Muscle of arm (tissue), 14 donors: ENCODE measurements at places on chromosomes 16 and 17. TPM values are rescaled to one million over a fixed set of nuclear protein-coding genes. Genes with fewer than 3 reads are reported as not detected.
A peak's percentile ranks its signal among the peaks of the same experiment; 100 is the strongest.

DNA sequence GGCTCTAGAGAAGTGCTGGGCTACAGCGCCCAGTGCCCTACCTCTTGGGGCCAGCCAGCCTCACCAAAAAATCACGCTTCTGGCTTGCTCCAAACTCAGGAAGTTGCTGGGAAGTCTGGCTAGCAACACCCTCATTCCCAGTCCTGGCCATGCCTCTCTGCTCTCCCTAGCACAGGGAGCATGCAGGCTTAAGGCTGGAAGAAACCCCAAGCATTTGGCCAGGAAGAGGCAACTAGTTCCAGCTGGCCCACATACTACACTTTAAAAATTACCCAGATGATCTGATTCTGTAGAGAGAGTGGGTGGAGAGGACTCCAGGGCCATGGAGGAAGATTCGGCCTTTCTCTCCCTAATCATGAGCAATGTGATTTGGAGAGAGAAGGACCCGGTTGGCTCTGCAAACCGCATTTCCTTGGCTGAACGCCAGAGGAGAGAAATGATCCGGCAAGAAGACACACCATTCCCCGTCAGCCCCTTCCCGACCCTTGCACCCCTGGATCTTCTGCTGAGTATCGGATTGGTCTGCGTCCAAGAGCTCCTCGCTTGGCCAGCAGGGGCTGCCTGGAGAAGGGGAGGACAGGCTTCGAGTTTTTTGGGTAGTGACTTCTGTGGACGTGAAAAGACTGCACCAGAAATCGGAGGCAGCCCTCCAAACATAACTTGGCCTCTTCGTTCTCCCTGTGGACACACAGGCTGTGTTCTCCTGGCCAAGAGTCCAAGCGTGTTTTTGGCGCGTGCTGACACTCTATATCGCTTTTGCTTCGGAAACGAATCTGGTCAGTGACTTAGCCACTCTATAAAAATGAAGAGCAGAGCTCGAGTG, 406.3 kb downstream of the WWOX start:
- DNase-seq = peak; percentile 96

DNA sequence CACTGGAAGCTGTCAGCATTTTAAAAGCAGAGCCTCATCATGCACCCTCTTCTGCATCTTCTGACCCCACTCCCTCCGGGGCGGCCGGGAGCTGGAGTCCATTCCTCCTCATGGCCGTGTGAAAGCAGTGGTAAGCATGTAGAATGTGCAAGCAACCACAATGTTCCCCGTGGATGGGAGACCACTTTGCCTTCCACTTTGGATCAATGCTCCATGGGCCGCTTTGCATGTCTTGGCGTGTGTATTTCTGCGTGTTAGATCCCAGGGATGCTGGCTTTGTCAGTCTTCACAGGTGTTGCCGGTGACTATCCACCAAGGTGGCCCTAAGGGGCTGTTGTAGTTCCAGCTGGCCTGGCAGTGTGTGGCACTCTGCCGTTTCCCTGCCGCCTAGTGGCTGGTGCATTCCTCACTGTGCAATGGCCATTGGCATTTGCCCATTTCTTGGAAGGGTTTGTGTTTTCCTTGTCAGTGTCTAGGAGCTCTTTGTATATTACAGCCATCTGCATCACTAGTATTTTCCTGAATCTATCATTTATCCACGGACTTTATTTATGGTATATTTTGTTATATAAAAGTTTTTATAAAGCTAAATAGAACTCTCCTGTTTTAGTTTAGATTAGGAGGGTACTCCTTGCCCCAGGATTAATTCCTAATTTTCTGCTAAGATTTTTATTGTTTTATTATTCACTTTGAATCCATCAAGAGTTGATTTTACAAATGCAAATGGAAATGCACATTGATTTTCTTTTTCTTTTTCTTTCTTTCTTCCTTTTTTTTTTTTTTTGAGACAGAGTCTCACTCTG, 5.8 kb upstream of the ALDH3A1 start:
- no peak for DNase-seq

The SMIM36 gene
- 0.15 TPM for polyA plus RNA-seq

GRCh38 chr16:50474138-50474537, 74.1 kb upstream of the NKD1 start:
- DNase-seq = no peak

The TRAPPC2L gene
- polyA plus RNA-seq = 50.1 TPM

DNA sequence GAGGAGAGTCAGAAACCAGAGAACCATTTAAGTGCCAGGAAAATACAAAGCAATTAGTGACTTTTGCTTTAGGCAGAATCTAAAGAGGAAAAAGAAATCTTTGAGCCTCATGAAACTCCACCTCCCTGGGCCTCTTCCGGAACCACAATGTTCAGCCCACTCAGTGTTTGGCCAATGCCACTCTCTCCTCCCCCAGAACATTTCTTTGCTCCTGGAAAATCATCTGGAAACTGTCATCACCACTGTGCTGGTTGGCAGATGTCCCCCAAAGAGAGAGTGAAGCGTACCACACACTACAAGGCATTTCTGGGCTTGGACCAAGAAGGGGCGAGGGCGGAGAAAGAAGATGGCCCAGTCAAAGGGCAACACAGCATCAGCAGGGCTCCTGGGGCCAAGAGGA, 7.1 kb upstream of the SOX9 start:
- DNase-seq = no peak

DNA sequence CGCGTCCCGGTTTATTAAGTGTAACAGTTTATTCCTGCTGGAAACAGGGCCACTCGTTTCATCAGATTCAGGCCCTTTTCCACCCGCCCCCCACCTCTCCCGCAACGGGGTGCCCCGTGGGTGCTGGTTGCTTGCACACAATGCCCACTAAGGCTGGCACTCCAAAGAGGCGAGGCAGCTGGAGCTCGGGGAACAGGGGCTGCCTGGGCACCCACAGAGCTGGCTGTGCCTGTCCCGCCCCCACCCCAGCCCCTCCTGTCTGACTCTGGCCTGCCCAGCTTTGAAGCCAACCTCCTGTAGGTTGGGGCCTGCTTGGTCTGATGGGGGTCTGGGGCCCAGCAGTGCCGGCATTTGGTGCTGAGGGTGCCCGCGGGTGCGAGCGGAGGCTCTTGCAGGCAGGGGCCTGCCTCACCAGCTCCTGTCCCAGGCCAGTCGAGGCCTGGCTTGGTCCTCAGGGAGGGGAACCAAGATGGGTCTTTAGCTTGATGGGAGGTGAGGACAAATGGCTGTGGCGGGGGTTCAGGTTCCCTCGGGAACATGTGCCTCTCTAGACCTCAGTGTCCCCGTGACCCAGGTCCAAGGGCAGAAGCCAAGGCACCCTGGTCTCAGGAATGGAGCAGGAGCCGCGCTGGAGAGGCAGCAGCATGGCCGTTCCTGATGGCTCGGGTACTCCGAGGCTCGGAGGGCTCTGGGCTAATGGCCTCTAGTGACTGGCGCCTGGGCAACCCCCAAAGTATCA, 20.1 kb downstream of the MYBBP1A start:
- DNase-seq = no peak

- no peak for DNase-seq
Observed at GRCh38 chr16:48053418-48053745, 102.4 kb downstream of the ABCC12 start.

The SLFN14 gene
- polyA plus RNA-seq = 0.09 TPM

DNA sequence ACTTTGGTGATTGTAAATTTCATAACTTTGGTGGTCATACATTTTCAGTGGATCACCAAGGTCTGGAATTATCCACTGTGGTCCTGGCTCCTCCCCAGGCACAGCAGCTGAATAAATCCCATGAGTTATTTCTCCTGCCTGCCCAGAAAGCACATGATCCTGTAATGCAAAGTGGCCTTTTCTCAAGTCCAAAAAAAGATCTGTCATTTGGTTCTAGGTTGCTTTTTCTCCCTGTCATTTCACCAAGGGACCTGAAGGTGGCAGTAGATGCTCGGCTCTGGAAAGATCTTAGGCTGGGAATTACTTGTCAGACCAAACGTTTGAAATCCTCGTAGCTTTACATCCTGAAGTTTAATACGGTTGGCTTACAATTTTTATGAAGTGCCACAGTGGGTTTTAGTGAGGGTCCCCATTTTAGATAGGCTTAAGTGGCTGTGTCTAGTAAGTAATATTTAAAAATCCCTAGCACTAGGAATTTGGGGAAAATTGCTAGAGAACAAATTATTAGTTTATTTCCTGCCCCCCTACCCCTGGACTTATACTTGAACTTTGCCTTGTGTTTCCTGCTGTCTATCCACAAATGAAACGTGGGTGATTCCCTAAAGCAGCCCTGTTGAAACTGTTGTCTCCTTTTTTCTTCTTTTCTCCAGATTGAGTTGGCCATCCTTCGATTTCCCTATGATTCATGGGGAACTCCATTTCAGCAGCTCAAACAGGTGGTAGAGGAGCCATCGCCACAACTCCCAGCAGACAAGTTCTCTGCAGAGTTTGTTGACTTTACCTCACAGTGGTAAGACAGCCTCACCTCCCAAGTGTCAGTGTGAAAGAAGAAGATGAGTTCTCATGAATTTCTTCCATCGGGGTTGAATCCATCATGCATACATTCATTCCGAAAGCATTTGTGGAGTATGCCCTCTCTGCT, 111.7 kb downstream of the MAP2K6 start:
- DNase-seq = peak; percentile 68

The BEAN1 gene
- polyA plus RNA-seq = 1.3 TPM

- no peak for DNase-seq
Observed at GRCh38 chr17:38341035-38341721, 2.6 kb downstream of the GPR179 start.

The SSTR5 gene
- polyA plus RNA-seq = not detected

- no peak for DNase-seq
Observed at GRCh38 chr16:88769617-88770460, 15.2 kb downstream of the PIEZO1 start.

- DNase-seq = no peak
Observed at GRCh38 chr16:87240211-87241136, 76.7 kb downstream of the C16orf95 start.

The TLE7 gene
- not detected for polyA plus RNA-seq

- no peak for DNase-seq
Observed at GRCh38 chr17:4636474-4637100, 4.9 kb downstream of the ALOX15 start.

The TEKT1 gene
- polyA plus RNA-seq = not detected

DNA sequence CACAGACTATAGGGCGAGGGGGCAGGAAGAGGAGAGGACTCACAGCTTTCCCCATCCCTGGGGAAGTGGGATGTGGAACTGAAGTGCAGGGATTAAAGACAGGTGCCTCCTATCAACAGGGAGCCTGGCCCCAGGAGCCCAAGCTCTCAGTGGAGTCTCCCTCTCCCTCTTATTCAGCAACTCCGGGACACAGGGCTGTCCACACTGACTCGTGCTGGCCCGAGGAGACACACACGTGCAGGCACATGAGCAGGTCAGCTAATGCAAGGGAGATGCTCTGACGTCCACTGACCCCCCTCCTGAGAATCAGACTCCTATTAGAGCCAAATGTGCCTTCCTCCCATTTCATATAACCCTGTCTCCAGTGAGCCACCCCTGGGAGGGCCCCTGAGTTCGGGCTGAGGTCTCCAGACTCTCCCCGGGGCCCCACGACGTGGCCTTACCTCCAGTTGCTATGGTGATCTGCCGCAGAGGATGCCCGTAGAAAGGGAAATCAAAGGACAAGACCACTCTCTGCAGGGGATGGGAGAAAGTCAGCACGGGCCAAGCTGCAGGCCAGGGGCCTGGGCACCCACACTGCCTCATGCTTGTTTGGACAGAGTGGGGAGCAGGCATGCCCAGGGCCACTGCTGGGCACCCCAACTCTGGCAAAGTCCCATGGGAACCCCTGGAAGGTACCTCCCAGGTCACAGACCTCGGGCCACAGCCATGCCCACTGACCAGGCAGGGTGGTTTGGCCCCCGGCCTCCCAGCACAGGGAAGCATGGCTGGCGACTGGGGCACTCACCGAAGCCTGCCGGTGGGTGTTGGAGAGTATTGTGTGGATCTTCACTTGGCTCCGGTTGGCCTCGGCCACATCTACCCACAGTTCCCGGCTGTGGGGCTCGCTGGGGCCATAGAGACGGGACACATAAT, 42.7 kb downstream of the PLXDC1 start:
- no peak for DNase-seq

DNA sequence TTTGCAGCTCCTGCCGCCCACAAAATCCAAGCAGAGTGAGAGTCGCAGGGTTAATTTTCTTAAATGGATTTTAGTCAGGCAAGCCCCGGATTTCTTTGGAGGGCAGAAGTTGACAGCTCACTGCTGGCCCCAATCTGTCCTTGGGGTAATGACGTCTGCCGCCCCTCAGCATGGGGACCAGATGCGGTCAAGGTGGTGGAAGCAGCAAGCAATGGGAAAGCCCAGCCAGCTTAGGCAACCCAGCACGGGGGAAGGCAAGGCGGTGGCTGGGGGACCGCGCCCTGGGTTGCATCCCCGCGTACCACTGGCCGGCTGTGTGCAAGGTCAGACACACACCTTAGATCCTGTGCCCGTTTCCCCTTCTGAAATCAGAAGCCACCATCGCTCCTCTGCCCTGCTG, 321.7 kb downstream of the C16orf95 start:
- DNase-seq = no peak

DNA sequence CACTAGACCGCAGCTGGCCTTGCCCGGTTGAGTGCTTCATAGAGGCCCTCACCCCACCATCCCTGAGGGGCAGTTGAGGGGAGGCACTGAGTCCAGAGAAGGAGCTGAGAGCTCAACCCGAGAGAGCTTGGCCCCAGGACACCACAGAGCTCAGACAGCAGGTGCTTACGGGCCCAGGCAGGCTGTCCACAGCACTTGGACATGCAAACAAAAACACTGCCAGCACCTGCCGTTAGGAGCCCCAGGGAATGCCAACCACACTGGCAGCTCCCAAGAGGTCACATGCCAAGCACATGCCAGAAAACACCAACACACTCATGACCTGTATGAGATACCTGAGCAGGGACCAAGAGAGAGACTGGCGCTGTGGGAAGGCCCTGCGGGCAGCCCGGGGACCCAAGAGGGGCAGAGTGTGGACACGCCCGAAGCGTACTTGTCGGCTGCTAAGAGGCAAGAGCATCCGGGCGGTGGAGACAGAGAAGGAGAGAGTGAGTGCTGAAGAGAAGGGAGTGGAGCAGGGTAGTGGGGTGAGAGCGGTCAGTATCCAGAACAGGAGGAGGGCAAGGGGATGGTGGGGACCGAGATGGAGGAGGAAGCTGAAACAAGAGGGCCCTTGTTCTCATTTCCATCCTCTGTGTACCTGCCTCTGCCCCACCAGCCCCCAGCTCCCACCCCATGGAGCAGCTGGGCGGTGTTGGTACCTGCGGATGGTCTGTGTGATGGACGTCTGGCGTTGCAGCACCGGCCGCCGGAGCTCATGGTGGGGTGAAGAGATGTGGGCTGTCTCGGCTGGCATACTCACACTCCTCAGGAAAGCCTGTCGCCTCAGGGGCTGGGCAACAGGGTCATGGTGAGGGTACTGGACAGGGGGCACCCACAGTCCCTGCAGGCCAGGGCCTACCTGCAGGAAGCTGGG, 8.2 kb downstream of the RHBDF1 start:
- no peak for DNase-seq

DNA sequence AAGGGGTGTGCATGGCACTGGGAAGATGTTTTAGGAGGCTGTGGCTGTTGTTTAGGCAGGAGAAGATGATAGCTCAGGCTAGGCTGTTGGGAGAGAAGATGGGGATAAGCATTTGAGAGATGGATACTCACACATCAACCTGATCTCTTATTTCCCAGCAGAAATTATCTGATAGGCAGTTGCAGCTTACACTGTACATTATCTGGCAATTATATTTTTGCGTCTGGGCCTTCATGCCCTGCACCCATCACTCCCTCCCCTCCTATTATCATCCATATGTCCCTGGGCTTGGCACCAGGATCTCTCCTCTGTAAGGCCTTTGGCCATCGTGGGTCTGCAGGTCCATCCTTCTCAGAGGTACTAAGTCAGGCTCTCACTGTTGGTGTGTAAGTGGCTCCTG, 401.0 kb upstream of the EEF2KMT start:
- DNase-seq = no peak

GRCh38 chr16:55506708-55507107, 2.2 kb upstream of the LPCAT2 start:
- no peak for DNase-seq
